ENCODE measurements at places on chromosomes 7 and 10.

GRCh38 chr10:76041551-76041950 lies 610.1 kb downstream of the LRMDA start:
- DNase-seq = no peak

DNA sequence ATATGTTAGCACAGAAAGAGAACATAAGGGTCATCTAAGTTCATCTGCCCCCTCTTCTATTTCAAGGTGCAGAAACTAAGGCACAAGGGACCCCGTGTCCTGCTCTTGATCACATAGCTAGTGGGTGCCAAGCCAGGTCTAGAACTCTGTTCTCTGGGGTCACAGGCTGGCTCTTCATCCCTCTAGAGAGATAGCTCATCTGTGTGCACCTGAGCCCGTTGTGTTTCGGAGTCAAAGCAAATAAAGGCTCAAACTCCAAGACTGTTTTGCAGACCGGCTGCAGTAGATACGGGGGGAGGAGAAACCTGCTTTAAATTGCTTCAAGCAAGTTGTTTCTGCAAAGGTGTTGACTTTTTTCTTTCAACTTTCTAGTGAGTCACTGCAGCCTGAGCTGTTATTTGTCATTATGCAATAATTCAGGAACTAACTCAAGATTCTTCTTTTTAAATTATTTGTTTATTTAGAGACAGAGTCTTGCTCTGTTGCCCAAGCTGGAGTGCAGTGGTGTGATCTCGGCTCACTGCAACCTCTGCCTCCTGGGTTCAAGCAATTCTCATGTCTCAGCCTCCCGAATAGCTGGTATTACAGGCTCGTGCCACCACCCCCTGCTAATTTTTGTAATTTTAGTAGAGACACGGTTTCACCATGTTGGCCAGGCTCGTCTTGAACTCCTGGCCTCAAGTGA lies 6.5 kb downstream of the BLVRA start:
- DNase-seq = peak; percentile 45

- DNase-seq = no peak
Measured at GRCh38 chr7:151251689-151252560, 3.4 kb upstream of the SMARCD3 start.

DNA sequence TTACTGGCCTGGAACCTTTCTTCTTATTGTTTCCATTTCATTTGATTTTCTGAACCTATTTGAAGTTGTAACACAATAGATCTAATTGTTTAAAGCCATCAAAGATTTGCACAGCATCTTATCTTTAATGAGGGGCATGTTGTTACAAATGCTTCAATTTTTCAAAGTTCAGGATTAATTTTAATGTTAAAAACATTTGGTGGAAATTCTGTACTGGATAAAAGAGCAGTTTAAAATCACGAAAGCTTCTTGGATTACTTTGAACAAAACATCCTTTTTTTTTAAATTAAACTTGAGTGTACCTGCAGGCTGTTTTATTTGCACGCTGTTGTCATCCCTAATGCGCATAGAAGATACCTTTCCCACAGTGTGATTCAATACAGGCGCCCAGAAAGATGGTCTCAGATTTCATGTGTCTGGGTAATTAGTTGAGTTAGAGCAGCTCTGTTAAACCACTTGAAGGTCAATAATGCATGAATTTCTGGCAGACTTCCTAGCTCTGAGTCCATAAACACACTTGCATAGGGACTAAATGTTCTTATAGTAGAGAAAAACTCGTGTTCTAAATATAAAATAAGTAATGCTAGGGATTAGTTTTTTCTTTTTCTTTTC lies 29.3 kb upstream of the DDX50 start:
- DNase-seq = no peak

DNA sequence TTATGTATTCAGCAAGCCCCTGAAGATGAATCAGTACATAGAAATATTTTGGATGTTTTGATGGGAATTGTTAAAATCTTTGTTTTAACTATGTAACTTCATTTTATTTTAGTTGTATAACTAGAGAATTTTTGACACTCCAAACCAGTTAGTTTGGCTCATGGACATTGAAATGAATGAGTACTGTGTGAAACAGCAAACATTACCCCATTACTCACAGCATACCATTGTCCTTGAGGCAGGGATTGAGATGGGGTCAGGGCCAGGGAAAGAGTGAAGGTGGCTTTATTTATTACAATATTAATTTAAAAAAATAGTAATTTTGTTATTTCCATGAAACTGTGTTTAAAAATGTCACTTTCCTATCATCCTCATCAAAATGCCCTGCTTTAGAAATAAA lies 4.8 kb upstream of the BMPER start:
- DNase-seq = no peak

DNA sequence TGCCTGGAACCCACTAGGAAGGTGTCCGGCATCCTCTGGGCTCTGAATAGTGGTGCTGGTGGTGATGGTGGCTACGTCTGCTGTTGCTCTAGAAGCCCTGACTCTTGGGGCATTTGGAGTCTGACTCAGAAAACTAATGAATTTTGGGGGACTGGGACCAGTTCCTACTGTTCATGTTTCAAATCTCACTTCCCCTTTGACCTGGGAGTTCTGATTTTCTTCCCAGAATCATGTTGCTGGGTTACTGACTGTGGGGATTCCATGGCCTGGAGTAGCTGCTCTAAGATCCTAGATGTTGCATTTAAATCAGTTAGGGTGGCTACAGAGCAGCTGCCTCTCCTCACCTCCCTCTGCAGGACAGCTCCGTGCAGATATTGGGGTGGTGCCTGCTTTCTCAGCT lies 3.2 kb downstream of the TSPAN33 start:
- no peak for DNase-seq

- DNase-seq = no peak
Measured at GRCh38 chr7:11923376-11923930, 91.5 kb upstream of the THSD7A start.

DNA sequence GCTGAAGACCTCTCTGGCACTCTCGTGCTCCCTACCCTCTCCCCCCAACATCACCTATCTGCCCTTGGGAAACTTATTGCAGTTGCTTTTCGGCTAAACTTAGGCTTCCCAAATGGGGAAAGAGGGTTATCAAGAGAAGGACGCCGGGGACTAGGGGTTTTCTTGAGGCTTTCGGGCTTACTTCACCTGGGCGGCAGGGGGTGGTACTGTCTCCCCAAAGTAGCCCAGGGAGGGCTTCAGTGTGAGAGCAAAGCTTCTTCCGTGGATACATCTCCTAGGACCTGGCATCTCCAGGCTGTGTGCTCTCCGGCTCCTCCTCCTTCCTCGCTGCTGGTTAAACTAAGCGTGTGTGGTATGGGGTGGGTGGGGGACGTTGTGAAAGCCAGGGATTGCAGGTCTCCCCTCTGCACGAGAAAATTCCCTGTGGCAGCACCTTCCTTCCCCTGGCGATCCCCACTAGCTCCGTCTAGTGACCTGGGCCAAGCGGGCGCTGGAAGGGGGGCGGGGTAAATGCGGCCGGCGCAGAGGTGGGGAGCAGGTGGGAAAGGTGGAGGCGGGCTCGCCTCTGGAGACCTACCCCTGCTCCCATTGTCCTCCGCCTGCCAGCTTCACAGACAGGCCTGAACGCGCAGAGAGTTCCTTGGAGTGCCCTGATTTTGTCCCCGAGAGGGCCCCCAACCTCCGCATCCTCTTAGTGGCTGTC lies 1.1 kb downstream of the PLXDC2 start:
- no peak for DNase-seq

GRCh38 chr7:770741-771166 lies 43.7 kb upstream of the PRKAR1B start:
- no peak for DNase-seq

GRCh38 chr10:3064423-3064822 lies 2.9 kb upstream of the PFKP start:
- DNase-seq = no peak

GRCh38 chr7:157613575-157614322 lies 276.9 kb downstream of the DNAJB6 start:
- DNase-seq = no peak

DNA sequence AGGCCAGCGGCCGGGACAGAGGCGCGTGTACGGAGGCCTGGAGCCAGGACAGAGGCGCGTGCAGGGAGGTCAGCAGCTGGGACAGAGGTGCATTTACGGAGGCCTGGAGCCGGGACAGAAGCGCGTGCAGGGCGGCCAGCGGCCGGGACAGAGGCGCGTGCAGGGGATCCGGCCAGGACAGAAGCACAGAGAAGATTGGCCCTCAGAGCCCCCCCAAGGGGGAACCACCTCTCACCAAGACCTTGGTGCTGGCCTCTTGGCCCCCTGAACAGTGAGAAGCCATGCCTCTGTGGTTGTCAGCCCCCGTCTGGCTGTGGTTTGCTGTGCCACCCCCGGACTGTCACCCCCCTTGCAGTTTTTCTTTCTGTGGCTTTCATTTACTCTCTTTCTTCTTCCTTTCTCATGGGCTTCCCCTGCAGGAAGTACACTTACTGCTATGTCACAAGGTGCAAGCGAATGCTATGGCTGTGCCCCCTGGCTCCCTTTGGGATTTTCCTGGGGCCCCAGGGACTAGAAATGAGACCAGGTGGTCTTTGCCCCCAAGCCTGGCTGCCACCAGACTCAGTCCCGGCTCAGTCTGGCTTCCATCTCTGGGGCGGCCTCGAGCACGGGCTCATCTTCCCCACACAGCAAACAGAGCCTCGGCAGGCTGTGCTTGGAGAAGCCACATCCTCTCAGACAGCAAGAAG lies 41.1 kb downstream of the INSIG1 start:
- no peak for DNase-seq

GRCh38 chr7:39407723-39408122 lies 158.5 kb upstream of the YAE1 start:
- DNase-seq = no peak

- DNase-seq = no peak
Measured at GRCh38 chr7:134350709-134351108, 34.0 kb upstream of the SLC35B4 start.
